Activated CD4-positive, alpha-beta memory T cell treated with anti-CD3 and anti-CD28 coated beads for 36 hours (primary cell): ENCODE measurements at places on chromosomes 5 and 9.
A peak's percentile ranks its signal among the peaks of the same experiment; 100 is the strongest.

DNA sequence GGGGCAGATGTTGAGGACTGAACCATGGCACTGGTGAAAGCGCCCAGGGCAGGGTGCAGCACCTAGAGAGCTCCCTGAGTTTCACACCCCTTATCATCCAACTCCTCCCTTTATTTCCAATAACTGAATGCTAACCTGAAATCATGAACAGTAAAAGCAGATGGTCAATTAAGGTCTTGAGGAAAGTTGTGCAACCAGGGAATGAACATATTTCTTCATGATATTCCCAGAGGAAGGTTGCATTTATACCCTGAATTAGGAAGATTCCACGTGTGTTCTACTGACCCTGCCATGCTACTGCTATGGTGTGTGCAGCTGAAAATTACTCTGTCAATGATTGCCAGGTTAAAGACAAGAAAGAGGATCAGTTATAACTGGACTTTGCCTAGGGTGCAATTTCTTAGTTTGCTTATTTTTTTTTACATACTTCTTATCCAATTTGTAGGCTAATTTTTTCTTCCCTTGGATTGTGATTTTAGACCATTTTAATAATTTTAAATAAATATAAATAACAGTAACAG is 319.8 kb downstream of the SEMA5A start:
- DNase-seq = no peak

- no peak for DNase-seq
These were observed 31.2 kb upstream of the MINAR2 start for GRCh38 chr5:129716651-129717050.

GRCh38 chr5:37950436-37950835 is 110.6 kb upstream of the GDNF start:
- DNase-seq = no peak

DNA sequence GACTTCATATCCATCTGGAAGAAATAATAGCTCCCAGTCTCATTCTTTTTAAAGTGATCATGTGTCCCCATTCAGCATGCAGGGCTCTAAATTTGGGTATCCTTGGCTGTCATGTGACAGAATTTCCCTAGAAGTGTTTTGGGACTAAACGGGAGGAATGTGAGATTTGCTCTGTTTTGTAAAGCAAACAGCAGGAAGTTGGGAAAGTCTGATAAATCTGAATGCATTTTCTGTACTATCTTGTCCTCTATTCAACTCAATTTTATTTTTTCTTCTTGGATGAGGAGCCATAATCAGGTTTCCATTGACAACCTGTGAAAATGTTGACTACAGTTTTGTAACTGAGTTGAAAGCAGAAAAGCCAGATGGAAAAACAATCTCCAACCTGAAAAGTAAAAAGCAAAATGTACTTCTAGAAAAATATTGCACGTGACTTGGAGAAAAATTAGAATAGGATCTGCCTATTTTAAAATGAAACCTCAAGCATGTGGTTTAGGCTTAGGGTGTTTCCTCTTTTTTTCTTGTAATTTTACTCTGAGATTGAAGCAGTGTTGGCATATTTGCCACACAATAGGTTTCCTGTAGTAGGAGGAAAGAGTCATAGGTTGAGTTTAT is 76.2 kb upstream of the IL6ST start:
- no peak for DNase-seq

DNA sequence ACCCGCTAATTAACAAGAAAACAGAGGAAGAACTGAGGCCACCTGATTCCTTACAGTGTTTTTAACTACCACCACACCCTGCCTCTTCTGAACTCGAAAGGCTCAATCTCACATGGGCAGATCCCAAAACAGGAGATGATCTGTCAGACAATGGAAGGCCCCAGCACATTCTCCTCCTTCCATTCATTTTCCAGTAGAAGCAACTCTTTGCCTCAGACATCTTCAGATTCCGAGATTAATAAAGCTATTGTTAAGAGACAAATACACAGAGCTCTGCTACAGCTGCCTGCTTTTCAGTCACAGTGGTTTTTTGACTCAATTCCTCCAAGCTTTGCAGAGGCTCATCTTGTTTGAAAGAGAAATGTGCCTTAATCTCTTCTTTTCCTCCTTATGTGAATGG is 127.2 kb upstream of the ADAMTSL1 start:
- no peak for DNase-seq

- DNase-seq = no peak
These were observed 216.1 kb downstream of the ACTL7B start for GRCh38 chr9:108639696-108640095.

DNA sequence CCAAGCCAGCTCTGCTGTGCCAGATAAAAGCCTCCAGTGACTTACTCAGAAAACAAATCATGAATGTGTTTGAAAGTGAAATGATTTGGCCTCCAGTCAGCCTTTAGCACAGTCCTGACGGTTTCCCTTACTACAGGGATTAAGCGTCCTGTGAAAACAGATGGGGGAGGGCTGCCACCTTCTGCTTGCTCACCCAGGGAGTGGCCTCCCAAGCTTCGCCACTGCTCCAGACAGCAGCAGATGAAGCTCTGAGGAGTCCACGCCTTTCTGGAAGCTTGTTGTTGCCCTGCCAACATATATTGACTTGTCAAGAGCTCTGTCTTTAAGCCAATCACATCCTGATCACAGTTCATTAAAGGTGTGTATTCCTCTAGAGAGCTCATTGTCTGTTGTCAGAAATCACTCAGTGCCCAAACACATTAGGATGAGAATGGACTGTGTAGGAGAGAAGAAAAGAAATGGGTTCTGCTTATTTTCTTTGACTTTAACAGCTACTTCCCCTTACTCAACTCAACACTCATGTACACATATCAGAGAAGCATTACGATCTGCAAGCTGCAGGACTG is 4.9 kb upstream of the FYB1 start:
- peak; percentile 36 for DNase-seq

- no peak for DNase-seq
These were observed 188.2 kb downstream of the PAX5 start for GRCh38 chr9:36845844-36846243.

DNA sequence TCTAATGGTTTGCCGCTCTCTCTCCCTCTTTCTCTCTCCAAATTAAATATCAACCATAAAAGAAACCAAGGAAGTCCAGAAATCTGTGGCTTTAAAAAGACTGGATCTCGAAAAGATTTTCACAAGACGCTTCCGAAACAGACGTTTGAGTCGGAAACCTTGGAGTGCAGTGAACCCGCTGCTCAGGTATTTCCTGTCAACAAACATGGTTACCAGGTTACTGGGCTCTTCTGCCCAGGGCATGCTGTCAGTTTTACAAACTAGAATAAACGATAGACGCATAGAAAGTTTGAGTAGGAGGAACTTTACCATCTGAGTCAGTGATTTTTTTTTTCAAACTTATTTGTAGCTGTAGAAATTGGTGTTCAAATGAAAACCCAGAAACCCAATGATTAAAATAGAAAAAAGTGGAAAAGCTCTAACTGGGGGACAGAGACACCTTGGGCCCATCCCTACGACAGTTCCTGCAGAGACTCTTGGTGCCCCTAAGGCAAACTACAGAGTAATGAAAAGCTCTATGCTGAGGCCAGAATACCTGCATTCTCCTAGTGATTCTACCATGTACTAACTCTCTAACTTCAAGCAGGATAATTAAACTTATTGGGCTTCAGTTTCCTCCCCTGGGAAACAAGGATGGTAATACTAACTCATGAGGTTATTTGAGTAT is 90.0 kb downstream of the DOCK8 start:
- peak; percentile 40 for DNase-seq

DNA sequence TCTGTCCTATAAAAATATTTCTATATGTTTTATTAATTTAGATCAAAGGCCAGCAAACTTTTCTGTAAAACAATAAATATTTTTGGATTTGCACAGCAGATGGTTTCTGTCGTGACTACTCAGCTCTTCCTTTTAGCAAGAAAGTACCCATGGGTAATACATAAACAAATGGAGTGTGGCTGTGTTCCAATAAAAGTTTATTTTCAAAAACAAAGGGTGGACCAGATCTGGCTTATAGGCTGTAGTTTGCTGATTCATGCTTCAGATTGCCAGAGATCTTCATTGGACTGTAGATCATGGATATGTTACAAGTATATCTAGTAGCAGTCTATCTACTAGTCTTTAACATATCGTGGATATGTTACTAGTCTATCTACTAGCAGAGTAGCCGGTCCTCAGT is 590.5 kb downstream of the CSNK1G3 start:
- DNase-seq = no peak

DNA sequence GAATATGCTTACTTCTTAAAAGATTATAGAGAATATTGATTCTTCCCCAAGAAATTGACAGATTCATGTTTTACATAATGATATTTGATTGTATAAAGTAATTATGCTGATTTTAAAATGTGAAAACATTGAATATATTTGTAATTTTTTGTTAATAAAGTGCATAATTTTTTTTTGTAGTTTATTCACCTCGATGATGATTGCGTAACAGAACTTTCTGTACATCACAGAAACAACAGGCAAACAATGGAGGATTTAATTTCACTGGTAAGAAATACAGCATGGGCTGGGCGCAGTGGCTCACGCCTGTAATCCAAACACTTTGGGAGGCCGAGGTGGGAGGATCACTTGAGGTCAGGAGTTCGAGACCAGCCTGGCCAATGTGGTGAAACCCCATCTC is 70.1 kb downstream of the MELK start:
- no peak for DNase-seq

- DNase-seq = no peak
These were observed 30.2 kb downstream of the TJP2 start for GRCh38 chr9:69204326-69204725.

- no peak for DNase-seq
These were observed 320.9 kb downstream of the NTRK2 start for GRCh38 chr9:84990416-84990815.

GRCh38 chr5:53071738-53072137 is 37.8 kb downstream of the MOCS2 start:
- DNase-seq = no peak

DNA sequence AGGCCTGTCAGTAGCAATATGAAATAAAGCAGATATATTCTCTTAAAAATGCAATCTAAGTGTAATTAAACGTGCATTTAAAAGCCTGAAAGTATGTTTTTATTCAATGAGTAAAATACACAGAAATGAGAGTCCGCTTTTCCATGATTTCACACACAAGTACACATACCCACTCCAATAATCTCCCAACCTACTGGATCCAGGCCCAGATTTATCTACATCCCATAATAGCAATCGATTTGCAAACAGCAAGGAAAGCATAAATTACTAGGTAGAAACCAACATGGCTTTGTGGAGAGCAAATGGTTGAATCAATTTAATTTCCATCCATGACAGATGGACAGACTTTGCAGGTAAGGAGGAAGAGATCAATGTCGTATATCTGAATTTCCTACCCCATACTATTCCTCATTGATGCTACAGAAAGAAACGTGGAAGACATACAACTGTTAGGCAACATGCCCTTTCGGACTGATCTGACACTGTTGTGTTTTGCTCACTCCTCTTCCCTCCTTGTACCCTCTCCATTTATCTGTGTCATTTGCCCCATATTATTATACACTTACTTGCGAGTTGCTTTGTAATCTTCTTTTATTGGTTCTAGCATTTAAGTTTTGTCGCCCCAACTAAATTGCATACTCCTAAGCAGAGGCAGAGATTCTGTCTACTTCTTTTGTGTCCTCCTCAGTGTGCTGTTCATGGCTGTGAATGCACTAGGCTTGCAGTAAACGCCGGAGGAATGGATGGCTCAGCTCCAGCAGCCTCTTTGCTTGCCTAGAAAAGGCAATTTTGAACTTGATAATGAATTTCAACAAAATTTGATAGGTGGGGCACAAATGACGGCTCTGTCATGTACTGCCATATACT is 133.6 kb downstream of the NFIB start:
- DNase-seq = no peak

- no peak for DNase-seq
These were observed 627.9 kb upstream of the ST8SIA4 start for GRCh38 chr5:101531026-101531425.

GRCh38 chr5:124736805-124737188 is 9.6 kb downstream of the ZNF608 start:
- DNase-seq = no peak

DNA sequence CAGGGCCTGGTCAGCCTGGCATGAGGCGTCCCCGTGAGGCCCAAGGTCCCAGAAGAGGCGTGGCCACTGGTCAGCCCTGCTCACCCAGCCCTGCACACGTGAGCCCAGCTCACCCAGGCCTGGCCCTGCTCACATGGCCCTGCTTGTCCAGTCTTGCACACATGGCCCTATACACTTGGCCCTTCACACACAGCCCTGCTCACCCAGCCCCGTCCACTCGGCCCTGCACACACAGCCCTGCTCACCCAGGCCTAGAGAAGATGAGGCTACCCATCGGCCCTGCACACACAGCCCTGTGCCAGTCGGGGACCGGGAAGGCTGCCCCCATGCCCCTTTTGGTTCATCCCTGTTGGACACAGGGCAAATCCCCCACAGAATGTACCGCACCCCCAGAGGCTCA is 28.4 kb downstream of the ZDHHC11B start:
- no peak for DNase-seq

DNA sequence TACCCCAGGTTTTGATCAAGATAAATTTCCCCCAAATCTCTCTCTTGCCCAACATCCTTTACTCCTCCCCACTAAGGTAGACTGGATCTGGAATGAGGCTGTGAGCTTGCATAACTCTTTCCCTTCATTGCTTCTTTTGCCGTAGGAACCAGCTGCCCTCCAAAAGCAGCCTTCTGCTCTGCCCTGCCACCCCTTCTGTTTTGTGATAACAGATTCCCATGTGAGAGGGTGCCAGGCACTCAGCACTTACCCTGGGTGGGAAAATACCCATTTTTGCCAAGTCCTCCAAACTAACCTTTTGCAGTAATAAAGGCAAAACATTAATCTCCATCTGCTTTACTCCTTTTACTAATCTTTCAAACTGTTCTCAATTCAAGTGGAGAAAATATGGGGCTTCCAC is 182.6 kb downstream of the ASTN2 start:
- no peak for DNase-seq

GRCh38 chr9:89639367-89639795 is 34.6 kb downstream of the GADD45G start:
- DNase-seq = no peak

DNA sequence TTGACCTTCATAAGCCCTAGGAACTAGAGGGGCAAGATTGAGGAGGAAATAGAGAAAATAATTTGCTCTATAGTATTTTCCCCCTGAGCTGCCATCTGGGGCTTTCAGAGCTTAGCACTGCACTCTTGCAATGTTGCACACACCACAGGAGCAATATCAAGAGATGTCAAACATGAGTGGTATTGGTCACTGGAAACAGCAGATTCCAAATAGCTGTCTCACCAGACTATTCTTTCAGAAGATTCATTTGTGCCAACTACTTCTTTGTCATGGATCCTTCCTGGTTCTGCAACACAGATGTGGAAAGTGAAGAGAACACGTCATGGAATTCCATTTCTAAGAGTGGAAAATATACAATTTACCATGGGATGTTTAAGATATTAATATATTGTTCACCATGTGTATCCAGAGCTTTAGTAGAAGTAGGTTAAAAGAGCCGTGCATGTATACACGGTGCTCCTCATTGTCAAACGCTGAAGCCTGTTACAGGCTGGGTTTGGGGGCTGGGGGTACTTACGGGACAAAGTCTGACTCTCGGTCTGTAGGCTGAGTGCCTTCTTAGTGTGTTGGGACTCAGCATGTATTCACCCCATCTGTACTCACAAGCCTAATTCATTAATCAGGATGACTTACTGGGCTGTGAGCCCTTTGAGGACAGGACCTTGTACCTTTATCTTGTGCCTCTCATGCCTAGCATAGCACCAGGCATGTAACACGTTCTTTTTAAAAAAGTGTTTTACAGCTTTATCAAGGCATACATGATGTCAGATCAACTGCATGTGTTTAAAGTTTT is 31.4 kb upstream of the GDNF start:
- no peak for DNase-seq

GRCh38 chr9:135607401-135608293 is 31.7 kb downstream of the GLT6D1 start:
- DNase-seq = peak; percentile 2

GRCh38 chr9:37335238-37335637 is 87.3 kb upstream of the GRHPR start:
- DNase-seq = no peak
